CD4-positive, CD25-positive, alpha-beta regulatory T cell (primary cell): ENCODE measurements at places on chromosomes 1 and 21. TPM values are rescaled to one million over a fixed set of nuclear protein-coding genes. Genes with fewer than 3 reads are reported as not detected.

SPTA1 gene
- not detected for polyA plus RNA-seq

PGBD5 gene
- not detected for polyA plus RNA-seq

DNA sequence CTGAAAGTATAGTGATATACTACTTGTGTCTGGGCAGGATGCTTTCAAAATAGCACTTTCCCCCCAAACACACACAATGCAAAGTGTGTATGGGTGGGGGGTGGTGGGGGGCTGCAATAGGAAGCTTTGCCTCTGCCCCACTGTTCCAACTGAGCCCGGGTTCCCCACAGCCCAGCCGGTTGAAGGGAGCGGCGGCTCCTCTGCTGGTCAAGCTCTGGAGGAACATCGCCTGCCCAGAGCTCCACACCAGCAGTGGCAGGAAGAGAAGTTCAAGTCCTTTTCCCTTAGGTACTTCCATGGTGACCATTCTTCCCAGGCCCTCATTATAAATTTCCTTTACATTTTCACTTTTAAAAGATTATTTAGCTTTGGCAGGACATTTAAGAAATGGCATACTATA lies 74.9 kb downstream of the CAPZB start:
- H3K36me3 ChIP-seq: peaks cover 56% of the 10 kb centered on the region
- H3K4me1 ChIP-seq: peaks cover 16% of the 10 kb centered on the region
- DNase-seq: no peak
- no peaks in the 10 kb centered on the region for H3K27me3 ChIP-seq
- H3K27ac ChIP-seq: no peak overlapping the region

GRCh38 chr21:42160111-42160721 lies 58.7 kb upstream of the ABCG1 start:
- no peak for DNase-seq
- H3K4me1 ChIP-seq: peaks cover 9% of the 10 kb centered on the region
- no peak overlapping the region for H3K4me3 ChIP-seq
- H3K27me3 ChIP-seq: no peaks in the 10 kb centered on the region
- no peaks in the 10 kb centered on the region for H3K36me3 ChIP-seq

DNAI4 gene
- 0.87 TPM for polyA plus RNA-seq

GRCh38 chr1:33624991-33625870 lies 152.8 kb downstream of the ZSCAN20 start:
- peaks cover 5% of the 10 kb centered on the region for H3K27me3 ChIP-seq
- DNase-seq: no peak
- no peak overlapping the region for H3K4me3 ChIP-seq
- H3K27ac ChIP-seq: no peak overlapping the region
- no peaks in the 10 kb centered on the region for H3K4me1 ChIP-seq

- H3K27me3 ChIP-seq: no peaks in the 10 kb centered on the region
- H3K4me3 ChIP-seq: no peak overlapping the region
- H3K4me1 ChIP-seq: peaks cover 9% of the 10 kb centered on the region
- H3K36me3 ChIP-seq: no peaks in the 10 kb centered on the region
- H3K27ac ChIP-seq: no peak overlapping the region
Observed at GRCh38 chr21:31409831-31410487, 65.9 kb upstream of the TIAM1 start.

GRCh38 chr1:172167796-172168596 lies 252.5 kb upstream of the C1orf105 start:
- H3K27me3 ChIP-seq: no peaks in the 10 kb centered on the region
- DNase-seq: no peak
- H3K4me1 ChIP-seq: no peaks in the 10 kb centered on the region
- no peak overlapping the region for H3K27ac ChIP-seq
- H3K4me3 ChIP-seq: no peak overlapping the region
- H3K36me3 ChIP-seq: no peaks in the 10 kb centered on the region

DNA sequence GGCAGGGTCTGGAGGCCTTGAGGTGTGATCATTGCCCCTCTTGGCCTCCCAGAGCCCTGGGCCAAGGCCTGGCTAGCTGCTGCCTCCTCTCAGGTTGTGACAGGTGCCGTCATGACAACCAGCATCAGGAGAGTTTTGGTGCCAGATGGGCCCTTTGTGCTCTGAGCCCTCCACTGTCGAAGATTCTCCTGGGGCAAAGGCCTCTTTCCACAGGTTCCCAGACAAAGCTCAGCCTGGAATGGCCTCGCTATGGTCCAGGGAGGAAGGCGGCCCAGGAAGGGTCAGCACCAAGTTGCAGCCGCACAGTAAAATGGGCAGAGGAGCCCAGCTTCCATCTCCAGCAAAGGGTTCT lies 78.4 kb downstream of the ALPL start:
- no peaks in the 10 kb centered on the region for H3K4me1 ChIP-seq
- no peak overlapping the region for H3K4me3 ChIP-seq
- no peak for DNase-seq
- H3K27ac ChIP-seq: no peak overlapping the region
- H3K36me3 ChIP-seq: no peaks in the 10 kb centered on the region

ATP1A4 gene
- polyA plus RNA-seq: not detected

- H3K4me3 ChIP-seq: no peak overlapping the region
- no peaks in the 10 kb centered on the region for H3K27me3 ChIP-seq
- no peak for DNase-seq
- H3K36me3 ChIP-seq: no peaks in the 10 kb centered on the region
- no peaks in the 10 kb centered on the region for H3K4me1 ChIP-seq
- H3K27ac ChIP-seq: no peak overlapping the region
Observed at GRCh38 chr1:157363660-157364140, 188.6 kb downstream of the FCRL5 start.

DNA sequence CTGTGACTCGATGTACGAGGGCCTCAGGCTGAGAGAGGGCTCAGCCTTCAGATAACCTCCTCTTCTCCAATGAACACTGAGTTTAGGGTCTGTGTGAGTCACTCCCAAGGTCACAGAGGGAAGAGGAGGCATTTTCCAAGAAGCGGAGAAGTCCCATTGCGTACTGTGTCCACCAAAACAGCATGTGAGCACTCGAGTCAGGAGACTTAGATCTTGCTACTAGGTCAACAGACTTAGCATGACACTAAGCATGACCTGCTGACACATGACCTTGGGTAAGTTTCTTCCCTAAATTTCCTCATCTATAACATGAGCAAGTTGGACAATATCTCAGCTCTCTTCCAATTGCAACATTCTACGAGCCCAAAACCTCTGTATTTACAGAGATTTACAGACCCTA lies 68.0 kb downstream of the PLPP3 start:
- no peaks in the 10 kb centered on the region for H3K36me3 ChIP-seq
- no peak overlapping the region for H3K27ac ChIP-seq
- H3K4me1 ChIP-seq: no peaks in the 10 kb centered on the region
- no peak for DNase-seq
- H3K27me3 ChIP-seq: no peaks in the 10 kb centered on the region

RALGPS2 gene
- 3.7 TPM for polyA plus RNA-seq

CATSPERE gene
- not detected for polyA plus RNA-seq

- no peaks in the 10 kb centered on the region for H3K27me3 ChIP-seq
- H3K27ac ChIP-seq: no peak overlapping the region
- DNase-seq: no peak
- no peak overlapping the region for H3K4me3 ChIP-seq
Observed at GRCh38 chr1:183711741-183712361, 58.7 kb upstream of the APOBEC4 start.

IFI44 gene
- polyA plus RNA-seq: 31.4 TPM

DNA sequence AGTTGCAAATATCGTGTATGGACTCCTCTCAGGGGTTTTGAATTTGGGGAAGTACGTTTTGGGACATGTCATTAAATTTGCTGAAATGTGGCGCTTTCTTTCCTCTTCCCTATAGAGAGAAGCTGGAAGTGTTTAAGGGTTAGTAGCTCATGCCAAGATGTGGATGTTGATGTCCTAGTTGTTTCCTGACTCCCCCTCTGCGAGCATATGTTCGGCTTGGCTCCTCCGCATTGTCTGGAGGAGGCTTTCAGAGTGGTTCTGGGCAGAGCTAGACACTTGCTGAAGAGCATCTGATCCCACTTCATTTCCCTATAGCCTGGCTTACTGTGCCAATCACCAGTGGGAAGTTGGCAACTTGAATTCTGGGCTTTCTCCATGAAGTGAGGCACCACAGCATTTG lies 347.4 kb upstream of the B3GALT2 start:
- DNase-seq: no peak
- peaks cover 23% of the 10 kb centered on the region for H3K4me1 ChIP-seq
- H3K36me3 ChIP-seq: no peaks in the 10 kb centered on the region
- no peaks in the 10 kb centered on the region for H3K27me3 ChIP-seq
- no peak overlapping the region for H3K27ac ChIP-seq

DNA sequence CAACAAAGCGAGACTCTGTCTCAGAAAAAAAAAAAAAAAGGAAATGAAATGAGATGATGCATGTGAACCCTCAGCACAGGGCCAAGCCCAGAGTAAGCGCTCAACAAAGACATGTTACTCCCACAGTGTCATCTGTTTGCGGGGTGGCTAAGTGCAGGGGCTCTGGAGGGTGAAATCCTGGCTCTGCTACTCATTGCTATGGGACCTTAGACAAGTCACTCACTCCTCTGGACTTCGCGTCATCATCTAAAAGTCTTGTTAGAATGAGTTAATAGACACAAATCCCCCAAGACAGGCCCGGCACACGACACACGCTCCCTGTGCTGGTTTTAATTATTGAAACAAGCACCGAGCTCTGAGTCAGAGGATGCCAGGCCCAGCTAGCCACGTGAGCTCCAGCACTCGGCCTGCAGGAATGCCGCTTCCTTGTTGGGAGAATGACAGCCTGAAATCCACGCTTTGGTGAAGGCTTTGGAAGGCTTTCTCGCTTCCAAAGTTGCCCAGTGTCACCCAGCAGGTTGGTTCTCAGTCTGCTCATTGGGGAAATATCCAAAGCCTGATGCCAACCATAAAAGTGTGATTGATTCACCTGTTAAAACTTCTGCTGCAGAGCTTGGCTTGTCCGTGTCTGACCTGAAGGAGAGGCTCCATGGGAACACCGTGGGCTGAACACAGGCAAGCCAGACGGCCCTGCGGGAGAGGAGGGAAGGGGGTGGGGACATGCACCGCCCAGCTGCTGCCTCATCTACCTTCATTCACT lies 36.7 kb upstream of the TARDBP start:
- no peaks in the 10 kb centered on the region for H3K36me3 ChIP-seq
- no peak overlapping the region for H3K27ac ChIP-seq
- no peak overlapping the region for H3K4me3 ChIP-seq
- no peak for DNase-seq

DNA sequence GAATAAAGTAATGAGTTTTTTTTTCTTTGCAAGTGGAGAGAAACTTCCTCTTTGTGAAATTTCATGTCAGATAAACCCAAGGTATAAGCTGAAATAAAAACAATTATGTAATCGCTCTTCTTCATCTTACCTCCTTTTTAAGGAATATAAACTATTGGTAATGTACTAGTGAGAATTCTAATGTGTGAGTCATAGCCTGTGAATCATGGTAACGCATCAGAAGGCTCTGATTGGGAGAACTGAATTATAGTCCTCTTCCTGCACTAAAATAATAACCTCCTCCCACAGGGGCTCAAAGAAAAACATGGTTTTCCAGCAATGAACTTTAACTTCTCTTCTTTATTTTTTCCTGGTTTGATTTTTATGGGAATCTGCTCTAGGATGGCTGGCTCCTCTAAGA lies 57.1 kb upstream of the COX20 start:
- H3K4me1 ChIP-seq: no peaks in the 10 kb centered on the region
- no peaks in the 10 kb centered on the region for H3K27me3 ChIP-seq
- no peak overlapping the region for H3K27ac ChIP-seq
- H3K36me3 ChIP-seq: no peaks in the 10 kb centered on the region
- DNase-seq: no peak
- H3K4me3 ChIP-seq: no peak overlapping the region

DNA sequence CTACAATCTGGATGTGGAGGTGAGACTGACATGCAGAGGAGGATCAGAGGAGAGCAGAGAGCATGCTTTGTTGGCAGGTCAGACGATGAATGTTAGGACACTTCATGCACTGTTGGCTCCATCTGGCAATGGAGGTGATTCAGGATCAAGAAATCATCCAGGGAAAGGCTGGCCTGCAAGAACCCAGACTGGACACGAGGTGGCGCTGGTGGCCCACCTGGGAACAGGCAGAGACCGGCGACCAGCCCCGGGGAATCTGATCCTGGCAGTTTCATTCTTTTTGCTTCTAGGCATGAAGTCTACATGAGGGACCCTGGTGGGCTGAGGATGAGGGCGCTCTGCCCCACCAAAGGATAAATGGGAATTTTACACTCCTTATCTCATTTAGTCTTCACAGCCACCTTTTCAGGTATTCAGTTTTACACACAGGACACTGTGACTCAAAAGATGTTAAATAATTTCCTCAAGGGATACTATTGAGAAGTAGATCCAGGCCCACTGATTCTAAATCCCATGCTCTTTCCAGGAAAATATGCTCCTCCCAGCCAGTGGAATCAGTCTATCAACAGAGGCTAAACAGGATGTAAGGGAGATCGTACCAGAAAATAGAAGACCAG lies 26.2 kb upstream of the SCMH1 start:
- H3K4me1 ChIP-seq: no peaks in the 10 kb centered on the region
- H3K27ac ChIP-seq: no peak overlapping the region
- peak; percentile 57 for DNase-seq
- no peaks in the 10 kb centered on the region for H3K36me3 ChIP-seq
- H3K4me3 ChIP-seq: no peak overlapping the region
- H3K27me3 ChIP-seq: no peaks in the 10 kb centered on the region

- no peak overlapping the region for H3K4me3 ChIP-seq
- H3K27me3 ChIP-seq: peaks cover 2% of the 10 kb centered on the region
- H3K36me3 ChIP-seq: no peaks in the 10 kb centered on the region
- no peaks in the 10 kb centered on the region for H3K4me1 ChIP-seq
Observed at GRCh38 chr1:57450981-57451380, 27.1 kb upstream of the DAB1 start.

HENMT1 gene
- polyA plus RNA-seq: 29.7 TPM

- no peak overlapping the region for H3K27ac ChIP-seq
- no peak for DNase-seq
- H3K36me3 ChIP-seq: peaks cover 63% of the 10 kb centered on the region
- H3K4me3 ChIP-seq: no peak overlapping the region
- H3K27me3 ChIP-seq: no peaks in the 10 kb centered on the region
- peaks cover 11% of the 10 kb centered on the region for H3K4me1 ChIP-seq
Observed at GRCh38 chr1:46580140-46580903, 23.7 kb downstream of the MKNK1 start.

GRCh38 chr21:34953950-34954349 lies 95.2 kb downstream of the RUNX1 start:
- H3K36me3 ChIP-seq: peaks cover 10% of the 10 kb centered on the region
- peaks cover 35% of the 10 kb centered on the region for H3K4me1 ChIP-seq
- no peak overlapping the region for H3K4me3 ChIP-seq

GRCh38 chr1:112634367-112634766 lies 14.7 kb downstream of the CAPZA1 start:
- peaks cover 67% of the 10 kb centered on the region for H3K4me1 ChIP-seq
- no peak for DNase-seq
- peak overlapping the region; percentile 72 for H3K4me3 ChIP-seq
- H3K27ac ChIP-seq: peak overlapping the region; percentile 63
- H3K36me3 ChIP-seq: peaks cover 12% of the 10 kb centered on the region

CLCA1 gene
- not detected for polyA plus RNA-seq

- H3K27me3 ChIP-seq: peaks cover 9% of the 10 kb centered on the region
- no peaks in the 10 kb centered on the region for H3K36me3 ChIP-seq
- H3K27ac ChIP-seq: no peak overlapping the region
Observed at GRCh38 chr1:67803380-67804279, 29.6 kb downstream of the GNG12 start.
